ENCODE measurements at places on chromosomes 1 and 21. TPM values are rescaled to one million over a fixed set of nuclear protein-coding genes. Genes with fewer than 3 reads are reported as not detected.

GRCh38 chr1:95041491-95042165 lies 31.1 kb downstream of the ALG14 start:
- DNase-seq, result peak; percentile 74

- no peak for DNase-seq
Observed at GRCh38 chr21:42711667-42712066, 58.2 kb downstream of the PDE9A start.

- no peak for DNase-seq
Observed at GRCh38 chr1:17878837-17879236, 123.7 kb downstream of the ACTL8 start.

GRCh38 chr1:212070720-212071302 lies 35.3 kb downstream of the DTL start:
- DNase-seq, result no peak

GRCh38 chr21:35204850-35205541 lies 155.9 kb upstream of the RUNX1 start:
- DNase-seq, result peak; percentile 79

The ATP6V1G3 gene
- total RNA-seq, result not detected

DNA sequence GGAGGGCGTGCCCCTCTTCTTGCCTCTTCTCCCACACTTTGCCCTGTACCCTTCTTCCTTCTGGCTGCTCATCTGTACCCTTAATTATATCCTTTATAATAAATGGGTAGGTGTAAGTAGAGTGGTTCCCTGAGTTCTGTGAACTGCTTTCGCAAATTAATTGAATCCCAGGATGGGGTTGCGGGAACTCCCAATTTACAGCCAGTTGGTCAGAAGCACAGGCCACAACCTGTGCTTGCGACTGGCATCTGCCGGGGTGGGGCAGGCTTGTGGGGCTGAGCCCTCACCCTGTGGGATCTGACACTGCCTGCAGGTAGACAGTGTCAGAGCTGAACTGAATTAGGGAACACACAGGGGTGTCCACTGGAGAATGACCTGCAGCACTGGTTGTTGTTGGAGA lies 244.9 kb downstream of the KCNJ6 start:
- peak; percentile 23 for DNase-seq

The PKP1 gene
- 2.3 TPM for total RNA-seq

GRCh38 chr1:229432905-229433304 lies 989 bp downstream of the ACTA1 start:
- DNase-seq, result no peak

DNA sequence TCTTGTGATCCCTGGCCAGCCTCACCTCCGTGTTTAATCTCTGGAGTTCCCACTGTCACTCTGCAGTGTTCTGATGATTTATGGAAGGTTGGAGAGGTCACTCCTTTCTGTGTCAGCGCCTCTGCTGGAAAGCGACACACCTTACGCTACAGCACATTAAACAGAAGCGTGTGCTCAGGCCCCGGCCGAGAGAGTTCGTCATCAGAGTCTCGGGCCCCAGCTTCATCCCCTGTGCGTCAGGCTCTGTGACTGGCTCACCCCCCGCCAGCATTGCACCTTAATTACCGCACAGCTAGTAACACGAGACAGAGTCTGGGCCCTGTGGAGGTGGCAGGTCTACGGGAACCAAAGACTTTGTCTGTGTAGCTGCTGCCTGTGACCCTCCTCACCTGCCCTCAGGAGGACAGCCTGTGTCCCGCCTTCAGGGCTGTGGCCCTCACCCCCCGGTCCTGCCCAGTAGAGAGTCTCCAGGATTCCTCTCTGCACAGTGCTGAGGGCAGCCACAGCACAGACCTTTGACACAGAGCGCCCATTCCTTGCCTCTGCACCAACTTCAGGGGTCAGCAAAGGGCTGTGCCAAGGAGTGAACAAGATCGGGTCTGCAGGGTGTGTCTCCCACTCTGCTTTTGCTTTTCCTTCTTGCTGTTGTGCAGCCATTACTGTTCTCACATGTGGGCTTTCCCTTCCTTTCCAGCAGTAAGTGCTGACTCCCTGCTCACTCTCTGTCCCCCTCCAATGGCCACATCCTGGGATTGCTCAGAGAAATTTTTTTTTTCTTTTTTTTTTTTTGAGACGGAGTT lies 157.6 kb downstream of the PGBD5 start:
- no peak for DNase-seq

- DNase-seq, result no peak
Observed at GRCh38 chr1:54567961-54568360, 19.9 kb downstream of the ACOT11 start.

DNA sequence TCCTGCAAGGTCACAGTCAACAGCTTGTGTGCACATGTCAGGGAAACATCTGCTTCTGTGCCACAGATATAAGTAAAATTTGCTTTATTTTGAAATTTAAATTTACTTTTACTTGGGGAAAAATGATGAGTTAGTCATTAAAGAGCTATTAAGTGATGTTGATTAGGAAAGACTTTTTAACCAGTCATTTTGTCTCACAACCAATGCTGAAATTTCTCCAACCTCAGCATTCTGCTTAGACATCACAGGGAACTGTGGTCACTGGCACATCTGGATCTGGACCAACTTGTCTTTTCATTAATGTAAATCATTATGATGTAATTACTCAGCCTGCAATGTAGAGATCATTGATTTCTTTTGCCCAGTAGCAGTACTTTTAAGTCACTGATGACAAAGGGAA lies 301.0 kb downstream of the TTLL7 start:
- DNase-seq, result no peak

DNA sequence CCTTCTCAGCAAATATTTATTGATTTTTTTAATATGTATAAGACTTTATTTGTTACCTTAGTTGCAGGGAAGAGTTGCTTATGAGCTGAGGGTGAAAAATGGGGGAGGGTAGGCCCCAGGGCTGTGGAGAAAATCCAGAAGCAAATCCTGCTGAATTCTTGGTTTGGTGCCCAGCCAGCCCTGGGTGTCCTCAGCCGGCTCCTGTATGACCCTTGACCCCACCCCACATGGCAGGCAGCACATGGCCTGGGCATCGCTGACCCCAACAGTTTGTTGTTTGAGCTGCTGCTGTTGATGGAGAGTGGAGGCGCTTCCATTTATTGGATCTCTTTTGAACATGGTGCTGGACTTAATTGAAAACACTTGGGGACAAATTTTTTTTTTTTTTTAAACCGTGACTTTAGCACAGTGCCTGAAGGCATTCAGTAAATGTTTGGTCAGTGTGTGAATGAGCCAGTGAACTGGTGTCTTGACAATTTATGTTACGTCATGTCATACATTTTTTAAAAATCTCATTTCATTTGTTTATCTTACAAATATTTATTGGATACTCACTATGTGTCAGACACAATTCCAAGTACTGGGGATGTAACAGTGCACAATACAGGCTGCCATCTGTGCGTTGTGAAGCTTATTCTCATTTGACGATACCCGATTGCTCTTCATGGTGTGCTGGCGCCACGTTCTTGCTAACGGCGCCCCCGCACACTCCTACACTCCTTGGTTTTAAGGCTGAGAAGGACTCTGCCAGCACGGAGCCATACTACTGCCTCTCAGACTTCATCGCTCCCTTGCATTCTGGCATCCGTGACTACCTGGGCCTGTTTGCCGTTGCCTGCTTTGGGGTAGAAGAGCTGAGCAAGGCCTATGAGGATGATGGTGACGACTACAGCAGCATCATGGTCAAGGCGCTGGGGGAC lies 98.8 kb downstream of the MTR start:
- no peak for DNase-seq

DNA sequence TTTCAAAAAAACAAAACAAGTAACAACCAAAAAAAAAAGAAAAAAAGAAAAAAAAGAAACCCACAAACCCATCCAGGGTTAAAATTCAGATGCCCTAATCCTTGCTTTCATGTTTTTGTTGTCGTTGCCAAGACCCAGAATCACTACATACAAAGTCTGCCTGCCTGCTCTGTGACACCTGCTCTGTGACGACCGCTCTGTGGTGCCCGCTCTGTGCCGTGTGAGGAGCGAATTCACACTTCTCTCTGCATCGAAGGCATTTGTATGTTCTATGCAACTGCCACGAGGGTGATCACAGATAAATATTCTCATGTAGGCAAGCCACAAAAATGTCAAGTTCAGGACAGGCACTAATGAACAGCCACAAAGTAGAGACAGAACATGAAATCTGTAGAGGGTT lies 178.6 kb downstream of the SLC45A1 start:
- no peak for DNase-seq

GRCh38 chr1:42914092-42914627 lies 44.5 kb downstream of the SLC2A1 start:
- DNase-seq, result no peak

- no peak for DNase-seq
Observed at GRCh38 chr1:26839339-26839722, 12.8 kb downstream of the ZDHHC18 start.

The TCEA3 gene
- 24.4 TPM for total RNA-seq

DNA sequence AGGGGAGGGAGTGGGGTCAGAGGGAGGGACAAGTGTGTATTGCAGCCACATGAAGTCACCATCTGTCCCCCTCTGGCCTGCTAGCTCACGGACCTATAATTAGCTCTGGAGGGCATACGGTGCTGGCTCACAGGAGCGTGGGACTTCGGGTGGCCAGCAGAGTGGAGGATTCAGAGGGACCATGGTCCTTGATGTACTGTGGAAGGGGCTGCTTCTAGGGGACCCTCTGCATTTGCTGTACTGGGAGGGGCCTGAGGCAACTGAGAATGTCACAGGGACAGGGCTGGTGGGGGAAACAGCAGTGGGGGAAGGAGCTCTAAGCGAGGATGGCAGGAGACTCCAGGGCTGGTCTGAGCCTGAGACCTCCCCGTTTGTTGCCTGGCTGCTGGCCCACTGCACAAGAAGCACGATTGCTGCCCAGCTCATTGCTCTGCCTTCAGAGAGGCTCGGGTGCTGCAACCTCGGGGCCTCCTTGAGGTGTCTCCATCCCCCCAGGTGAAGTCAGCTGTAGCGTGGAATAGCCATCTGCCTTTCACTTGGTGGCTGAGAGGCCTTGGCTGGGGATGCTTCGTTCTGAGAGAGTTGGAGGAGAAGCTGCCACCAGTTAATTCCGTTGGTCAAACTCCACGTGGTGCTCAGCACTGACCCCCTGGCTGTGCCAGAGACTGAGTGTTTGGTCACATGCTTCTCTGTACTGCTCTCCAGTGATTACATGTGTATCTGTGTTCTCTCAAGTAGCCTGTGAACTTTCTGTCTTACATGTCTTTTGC lies 2.7 kb downstream of the PPFIA4 start:
- peak; percentile 62 for DNase-seq

The CSTB gene
- 8.3 TPM for total RNA-seq

- DNase-seq, result no peak
Observed at GRCh38 chr1:203584035-203584434, 42.6 kb upstream of the ATP2B4 start.

- no peak for DNase-seq
Observed at GRCh38 chr1:46333300-46334029, 7.1 kb upstream of the NSUN4 start.

The PGLYRP4 gene
- total RNA-seq, result not detected

- DNase-seq, result no peak
Observed at GRCh38 chr1:150809651-150810050, 1.6 kb upstream of the CTSK start.

The OR2L8 gene
- not detected for total RNA-seq

- DNase-seq, result no peak
Observed at GRCh38 chr1:68384872-68385411, 64.8 kb downstream of the RPE65 start.

The KIRREL1 gene
- total RNA-seq, result 21.9 TPM

The IL6R gene
- total RNA-seq, result 21.8 TPM

- no peak for DNase-seq
Observed at GRCh38 chr1:94191216-94191615, 46.2 kb downstream of the ARHGAP29 start.

DNA sequence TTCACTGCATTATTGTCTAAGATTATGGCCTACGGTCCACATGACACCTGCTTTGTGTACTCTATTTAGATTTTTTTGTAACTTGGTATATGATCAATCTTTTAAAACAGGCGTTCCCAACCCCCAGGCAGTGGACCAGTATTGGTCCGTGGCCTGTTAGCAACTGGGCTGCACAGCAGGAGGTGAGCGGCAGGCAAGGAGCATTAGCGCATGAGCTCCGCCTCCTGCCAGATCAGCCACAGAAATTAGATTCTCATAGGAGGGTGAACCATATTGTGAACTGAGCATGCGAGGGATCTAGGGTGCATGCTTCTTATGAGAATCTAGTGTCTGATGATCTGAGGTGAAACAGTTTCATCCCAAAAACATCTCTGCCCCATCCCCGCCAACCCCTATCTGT lies 228.4 kb upstream of the NR5A2 start:
- no peak for DNase-seq

The ARHGEF16 gene
- total RNA-seq, result 1.5 TPM

DNA sequence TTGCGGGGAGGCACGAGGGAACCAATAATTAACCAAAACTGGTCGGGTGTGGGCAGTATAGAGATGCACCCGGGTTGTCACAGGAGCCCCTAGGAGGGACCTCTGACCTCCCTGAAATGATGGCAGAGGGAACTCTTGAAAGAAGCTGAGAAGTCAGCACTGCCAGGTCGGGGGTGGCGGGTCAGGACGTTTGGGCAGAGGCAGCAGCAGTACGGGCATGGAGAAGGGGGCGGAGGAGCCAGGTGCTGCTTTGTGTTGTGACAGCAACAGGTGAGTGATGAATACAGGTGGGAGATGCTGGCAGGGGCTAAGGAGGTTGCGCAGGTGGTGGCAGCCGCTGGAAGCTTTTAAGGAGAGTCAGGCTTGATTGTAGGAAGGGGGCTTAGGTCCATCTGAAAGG lies 11.7 kb downstream of the TNFRSF1B start:
- no peak for DNase-seq

The CNR2 gene
- not detected for total RNA-seq

GRCh38 chr1:243819438-243819839 lies 30.6 kb downstream of the AKT3 start:
- no peak for DNase-seq

The BEND5 gene
- total RNA-seq, result 2.8 TPM

- peak; percentile 89 for DNase-seq
Observed at GRCh38 chr1:36224537-36225282, 467 bp downstream of the THRAP3 start.

The ARHGAP30 gene
- 1.4 TPM for total RNA-seq

DNA sequence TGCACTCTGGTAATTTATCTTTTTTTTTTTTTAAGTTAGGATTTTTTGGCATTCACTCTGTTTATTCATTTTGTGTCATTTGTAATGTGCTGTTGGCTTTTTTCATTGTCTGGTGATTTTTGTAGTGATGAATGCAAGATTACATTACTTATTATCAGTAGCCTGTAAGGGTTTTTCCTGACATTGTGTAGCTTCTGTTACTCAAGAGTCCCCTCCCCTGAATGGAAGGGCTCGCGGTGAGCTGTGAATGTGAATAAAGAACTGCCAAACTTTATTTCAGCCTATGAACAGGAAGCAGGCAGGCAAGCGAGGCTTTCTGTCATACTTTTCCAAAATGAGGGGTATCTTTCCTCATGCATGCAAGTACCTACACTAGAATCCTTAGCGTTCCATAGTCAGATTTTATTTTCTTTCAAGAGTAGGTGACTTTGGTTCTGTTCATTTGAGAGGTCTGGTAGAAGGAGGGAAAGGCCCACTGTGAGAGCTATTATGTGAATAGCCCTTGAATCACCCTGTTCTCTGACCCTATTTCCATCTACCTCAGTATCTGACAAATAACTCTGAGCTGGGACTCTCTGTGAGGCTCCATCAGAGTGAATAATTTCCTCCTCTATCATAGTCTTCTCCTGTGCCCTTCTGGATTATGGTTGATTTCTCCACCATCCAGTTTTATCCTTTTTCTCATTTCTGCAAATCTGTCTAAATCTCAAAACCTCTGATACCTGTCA lies 114.0 kb downstream of the CD247 start:
- DNase-seq, result no peak

All from right atrium auricular region (tissue), 2 donors.